ENCODE measurements at places on chromosomes 6 and 20.

- DNase-seq, result no peak
Measured at GRCh38 chr20:5067877-5068645, 51.7 kb downstream of the PCNA start.

DNA sequence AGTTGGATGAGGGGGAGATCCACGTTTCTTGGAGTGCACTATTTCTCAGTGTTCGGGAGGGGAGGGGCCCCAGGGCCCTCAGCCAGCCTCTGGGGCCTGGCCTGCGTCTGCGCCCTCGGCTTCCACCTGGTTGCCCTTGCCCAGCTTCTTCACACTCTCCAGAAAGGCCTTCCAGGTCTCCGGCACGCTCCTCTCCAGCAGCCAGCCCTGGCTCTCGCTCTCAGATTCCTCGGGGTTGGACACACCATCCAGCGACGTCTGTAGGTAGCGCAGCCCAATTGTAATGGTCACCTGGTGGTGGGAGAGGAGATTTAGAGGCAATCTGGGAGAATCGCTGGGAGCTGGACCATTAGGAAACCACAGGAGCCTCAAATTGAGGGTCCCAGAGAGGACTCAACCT, 24.2 kb downstream of the PRPH2 start:
- no peak for DNase-seq

DNA sequence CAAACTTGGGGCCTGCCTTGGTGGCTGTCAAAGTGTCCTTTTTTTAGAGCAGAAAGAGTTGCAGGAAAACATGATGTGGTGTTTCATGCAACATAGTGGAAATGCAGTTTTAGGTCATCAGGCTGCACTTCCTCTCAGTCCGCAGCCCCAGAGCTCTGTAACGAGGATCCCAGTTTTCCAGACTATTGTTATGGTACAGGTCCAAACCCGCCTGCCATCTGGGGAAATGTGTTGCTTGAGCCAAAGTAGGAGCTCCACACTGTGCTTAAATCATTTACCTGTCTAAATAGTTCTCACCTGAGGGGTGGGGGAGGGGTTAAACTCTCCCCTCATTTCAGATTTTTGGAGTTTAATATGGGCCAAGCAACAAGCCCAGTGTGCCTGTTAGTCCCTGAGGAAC, 59.8 kb downstream of the GOPC start:
- DNase-seq, result no peak

DNA sequence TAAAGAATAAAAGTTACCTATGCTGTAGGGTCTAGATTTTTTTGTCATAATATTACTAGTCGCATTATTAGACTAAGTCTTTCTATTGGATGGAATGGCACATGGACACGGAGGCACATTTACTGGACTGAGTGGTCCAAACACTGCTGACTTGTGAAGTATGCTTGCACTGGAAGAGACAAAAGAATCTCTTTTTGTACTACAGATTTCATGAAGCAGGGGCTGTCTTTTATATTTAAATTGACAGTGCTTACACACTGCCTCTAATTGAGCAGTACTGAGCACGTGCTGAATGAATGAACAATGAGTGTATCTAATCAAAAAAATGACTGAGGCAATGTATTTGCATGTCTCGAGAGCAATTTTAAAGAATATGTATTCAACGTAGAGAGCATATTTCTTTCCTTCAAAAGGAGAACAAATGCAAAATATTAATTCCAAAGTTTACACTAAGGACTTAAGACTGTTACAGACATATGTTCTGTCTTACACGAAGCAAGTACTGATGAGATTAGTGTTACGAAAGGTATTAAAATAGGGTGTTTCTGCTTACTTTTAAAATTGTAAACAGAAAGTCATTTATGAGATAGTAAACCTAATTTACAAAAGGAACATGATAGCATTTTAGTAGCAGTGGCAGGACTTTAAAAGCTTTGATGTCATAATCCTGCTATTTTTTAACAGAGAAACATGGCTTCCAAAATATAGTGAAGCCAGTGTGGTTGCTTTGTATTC, 8.3 kb downstream of the ELOVL2 start:
- DNase-seq, result no peak

GRCh38 chr6:88004707-88005106, 42.9 kb upstream of the SPACA1 start:
- DNase-seq, result no peak

- no peak for DNase-seq
Measured at GRCh38 chr6:17125407-17125806, 23.6 kb downstream of the STMND1 start.

GRCh38 chr20:21033817-21034216, 72.3 kb downstream of the LINC00237 start:
- no peak for DNase-seq

DNA sequence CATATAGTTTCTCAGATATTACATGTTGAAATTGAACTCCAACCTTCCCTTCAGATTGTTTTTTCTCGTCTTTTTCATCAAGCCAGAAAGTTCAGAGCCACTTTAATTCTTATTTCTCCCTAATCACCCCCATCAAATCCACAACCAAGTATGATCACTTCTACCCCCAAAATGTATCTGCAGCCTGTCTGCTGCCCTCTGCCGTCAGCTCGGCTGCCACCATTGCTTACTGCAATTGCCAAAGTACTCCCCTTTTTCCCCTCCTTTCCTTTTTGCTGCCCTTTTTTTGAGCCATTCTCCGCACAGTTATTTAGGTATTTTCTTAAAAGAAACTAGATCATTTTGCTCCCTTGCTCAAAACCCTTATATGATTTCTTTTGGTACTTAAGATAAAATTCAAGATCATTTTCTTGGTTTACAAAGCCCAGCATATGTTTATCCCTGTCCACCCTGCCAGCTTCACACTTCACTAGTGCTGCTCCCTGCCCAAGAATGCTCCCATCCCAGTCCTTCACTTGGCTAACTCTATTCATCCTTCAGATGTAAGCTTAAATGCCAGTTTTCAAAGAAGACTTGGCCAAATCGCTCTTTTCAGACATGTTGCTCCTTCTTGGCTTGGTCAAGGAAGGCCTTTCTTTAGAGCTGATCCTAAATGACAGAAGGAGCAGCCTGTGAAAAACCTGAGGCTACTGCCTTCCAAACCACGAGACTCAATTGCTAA, 63.7 kb downstream of the SH3BGRL2 start:
- no peak for DNase-seq

- no peak for DNase-seq
Measured at GRCh38 chr20:52104546-52105441, 86.8 kb downstream of the ZFP64 start.

GRCh38 chr20:39745380-39745779, 783.2 kb downstream of the DHX35 start:
- DNase-seq, result no peak

GRCh38 chr6:33414592-33415271, 3.2 kb downstream of the CUTA start:
- DNase-seq, result peak; percentile 27

- no peak for DNase-seq
Measured at GRCh38 chr6:27874016-27874415, 38.2 kb downstream of the OR2B2 start.

DNA sequence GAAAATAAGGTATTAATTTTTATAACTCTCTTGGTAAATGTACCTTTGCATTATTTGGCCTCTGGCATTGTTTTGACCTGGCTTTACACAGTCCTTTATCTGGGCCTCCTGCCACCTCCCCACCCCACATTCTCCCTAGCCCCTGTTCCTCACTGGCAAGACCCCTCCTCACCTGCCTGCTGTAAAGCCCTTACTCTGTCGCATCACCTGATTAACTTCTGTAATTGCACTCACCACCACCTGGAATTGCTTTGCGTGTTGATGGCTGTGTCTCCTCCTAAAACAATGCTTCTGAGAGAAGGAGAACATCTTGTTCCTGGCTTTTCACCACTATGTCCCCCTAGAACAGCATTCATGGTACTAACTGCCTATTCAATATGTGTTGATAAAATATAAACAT, 24.8 kb downstream of the SNX9 start:
- no peak for DNase-seq

DNA sequence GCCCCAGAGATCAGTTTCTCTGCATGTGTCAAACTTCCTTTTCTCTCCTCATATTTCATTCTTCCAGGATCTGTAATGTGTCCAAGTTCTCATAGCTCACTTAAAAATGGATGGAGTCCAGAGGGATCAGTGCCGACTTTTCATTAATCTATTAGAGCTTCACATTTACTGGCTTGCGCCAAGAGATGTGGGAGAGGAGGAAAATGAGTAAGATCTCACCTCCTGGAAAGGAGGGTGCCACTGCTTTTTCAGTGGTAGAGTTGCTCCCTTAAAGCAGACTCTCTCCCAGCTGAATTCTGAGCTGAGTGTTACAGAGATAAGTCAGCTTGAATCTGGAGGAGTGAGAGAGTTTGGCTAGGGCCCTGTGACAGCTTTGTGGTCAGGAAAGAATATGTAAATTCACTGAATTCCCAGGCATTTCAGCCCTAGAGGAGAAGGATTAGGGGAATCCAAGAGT, 175.9 kb downstream of the SOX4 start:
- no peak for DNase-seq

DNA sequence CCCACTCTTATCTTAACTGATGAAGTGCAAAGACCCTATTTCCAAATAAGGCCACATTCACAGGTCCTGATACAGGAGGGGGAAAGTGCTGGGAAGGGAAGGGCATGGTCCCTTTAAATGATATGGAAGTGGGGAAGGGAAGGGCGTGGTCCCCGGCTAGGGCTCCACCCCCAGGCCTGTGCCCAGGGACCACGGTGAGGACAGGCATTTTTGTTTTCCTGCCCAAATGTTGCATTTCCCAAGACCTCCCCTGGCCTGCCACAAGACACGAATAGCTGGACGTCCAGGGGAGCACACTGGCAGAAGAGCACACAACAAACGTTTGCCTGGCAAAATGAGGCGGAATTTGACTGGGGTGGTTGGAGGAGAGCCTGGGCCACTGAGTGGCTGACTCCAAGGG, 16.1 kb upstream of the HFE start:
- DNase-seq, result no peak

DNA sequence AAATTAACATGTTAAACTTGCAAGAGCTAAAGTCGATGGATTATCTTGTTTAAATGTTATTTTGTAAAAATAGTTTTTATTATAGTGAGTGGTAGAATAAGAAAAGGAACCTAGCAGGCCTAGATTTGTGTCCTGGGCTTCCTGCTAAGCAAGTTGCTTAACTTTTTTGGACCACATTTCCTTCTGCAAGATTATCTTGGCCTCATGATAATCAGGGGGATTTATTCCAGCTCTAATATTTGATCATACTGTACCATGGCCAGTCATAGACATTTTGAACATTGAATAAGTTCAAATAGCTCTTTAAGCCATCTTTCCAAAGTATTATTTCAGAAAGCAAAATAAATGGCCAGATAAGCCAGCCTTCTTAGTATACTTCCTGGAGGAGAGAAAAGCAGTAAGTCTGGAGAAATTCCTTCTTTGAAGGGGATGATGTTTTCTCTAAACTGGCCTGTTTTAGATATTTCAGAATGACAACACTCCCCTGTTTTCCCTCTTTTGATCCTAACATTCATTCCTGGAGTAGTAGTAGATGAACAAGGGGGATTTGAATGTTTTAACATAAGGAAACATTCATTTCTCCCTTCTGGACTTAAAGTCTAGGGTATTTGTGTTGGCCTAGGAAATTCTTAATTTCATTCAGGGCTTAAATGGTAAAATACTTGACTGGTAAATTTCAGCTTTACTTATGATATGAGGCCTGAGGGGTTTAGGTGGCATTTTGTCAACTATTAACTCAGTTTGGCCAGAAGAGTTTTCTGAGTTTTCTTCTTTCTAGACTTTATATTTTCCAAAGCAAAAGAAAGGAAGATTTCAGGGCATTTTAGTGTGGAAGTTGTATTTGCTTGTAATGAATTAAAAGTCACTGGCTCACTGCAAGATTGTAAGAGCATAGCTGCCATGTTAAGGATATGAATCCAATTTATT, 108.8 kb upstream of the SCGN start:
- no peak for DNase-seq

DNA sequence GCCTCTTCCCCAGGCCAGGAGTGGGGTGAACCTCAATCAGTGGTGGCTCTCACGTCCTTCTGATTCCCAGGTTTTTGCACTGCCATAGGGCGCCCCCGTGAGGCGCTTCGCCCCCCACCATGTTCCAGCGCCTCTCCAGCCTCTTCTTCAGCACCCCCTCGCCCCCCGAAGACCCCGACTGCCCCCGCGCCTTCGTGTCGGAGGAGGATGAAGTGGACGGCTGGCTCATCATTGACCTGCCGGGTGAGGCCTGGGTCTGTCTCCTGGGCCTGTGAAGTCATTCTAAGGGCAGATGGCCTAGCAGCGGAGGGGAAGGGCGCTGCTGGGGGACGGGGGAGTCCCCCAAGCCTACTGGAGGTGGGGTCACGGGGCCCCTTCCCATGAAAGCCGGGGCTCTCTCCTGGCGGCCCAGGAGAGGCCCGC, 4.5 kb downstream of the TP53INP2 start:
- peak; percentile 44 for DNase-seq

DNA sequence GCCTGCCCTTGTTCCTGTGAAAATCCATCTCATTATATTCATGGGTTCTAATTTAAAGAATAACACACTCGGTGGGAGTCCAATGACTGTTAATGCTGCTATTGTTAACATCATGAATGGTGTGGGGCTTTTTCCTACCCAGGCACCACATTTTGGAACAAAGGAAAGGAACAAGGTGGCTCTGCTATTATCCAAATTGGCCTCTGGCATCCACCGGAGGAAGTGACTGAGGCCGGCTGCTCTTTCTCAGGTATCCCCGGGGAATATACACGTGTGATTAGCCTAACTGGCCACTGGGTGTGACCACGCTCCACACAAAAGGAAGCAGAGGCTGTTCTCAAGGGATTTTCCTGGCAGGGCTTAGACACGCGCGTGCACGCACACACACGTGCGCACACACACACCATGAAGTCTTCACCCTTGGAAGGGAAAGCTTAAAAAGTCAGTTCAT, 601.2 kb upstream of the ARID1B start:
- DNase-seq, result peak; percentile 10

DNA sequence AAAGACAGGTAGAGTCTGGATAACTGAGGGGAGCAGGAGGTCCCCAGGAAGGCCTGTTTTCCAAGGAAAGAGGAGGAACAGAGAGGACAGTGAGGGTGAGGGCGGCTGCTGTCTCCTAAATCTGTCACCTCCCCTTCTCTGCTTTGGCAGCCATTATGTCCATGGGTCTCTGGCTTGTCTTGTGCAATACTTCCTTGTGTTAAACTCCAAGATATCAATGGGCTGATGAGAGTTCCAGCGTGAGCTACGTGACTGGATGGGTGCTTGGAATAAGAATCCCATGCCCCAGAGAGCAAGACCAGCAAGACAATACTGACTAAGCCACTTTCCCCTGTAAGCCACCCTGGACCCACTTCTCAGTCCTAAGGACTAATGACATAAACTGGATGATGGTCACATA, 26.3 kb upstream of the DNAAF9 start:
- DNase-seq, result peak; percentile 23

- DNase-seq, result no peak
Measured at GRCh38 chr6:161947371-161947770, 673.5 kb upstream of the AGPAT4 start.

- no peak for DNase-seq
Measured at GRCh38 chr6:146358431-146359046, 185.1 kb upstream of the RAB32 start.
